A673 (cell line): ENCODE measurements at places on chromosomes 3 and 15. TPM values are rescaled to one million over a fixed set of nuclear protein-coding genes. Genes with fewer than 3 reads are reported as not detected.

CCR8 gene
- not detected in 2 replicates for total RNA-seq

SCG5 gene
- 0.90 and 3.1 TPM in 2 replicates for total RNA-seq

BCL2A1 gene
- not detected in 2 replicates for total RNA-seq

GOLGA8G gene
- not detected in 2 replicates for total RNA-seq

ECT2 gene
- 98.5 and 102 TPM in 2 replicates for total RNA-seq

LARP6 gene
- 53.6 and 57.8 TPM in 2 replicates for total RNA-seq

RGMA gene
- 5.0 and 8.3 TPM in 2 replicates for total RNA-seq

FNDC3B gene
- 43.2 and 50.8 TPM in 2 replicates for total RNA-seq

CFAP91 gene
- 0.68 and 0.75 TPM in 2 replicates for total RNA-seq

CHST13 gene
- 0.35 TPM in 1 of 2 replicates, not detected in the other for total RNA-seq

- H3K27me3 ChIP-seq = no peaks in the 10 kb centered on the region
- no peak overlapping the region for H3K27ac ChIP-seq
- H3K4me3 ChIP-seq = no peak overlapping the region
- no peaks in the 10 kb centered on the region for H3K36me3 ChIP-seq
Observed at GRCh38 chr3:186719945-186720739, 3.0 kb downstream of the KNG1 start.

DNA sequence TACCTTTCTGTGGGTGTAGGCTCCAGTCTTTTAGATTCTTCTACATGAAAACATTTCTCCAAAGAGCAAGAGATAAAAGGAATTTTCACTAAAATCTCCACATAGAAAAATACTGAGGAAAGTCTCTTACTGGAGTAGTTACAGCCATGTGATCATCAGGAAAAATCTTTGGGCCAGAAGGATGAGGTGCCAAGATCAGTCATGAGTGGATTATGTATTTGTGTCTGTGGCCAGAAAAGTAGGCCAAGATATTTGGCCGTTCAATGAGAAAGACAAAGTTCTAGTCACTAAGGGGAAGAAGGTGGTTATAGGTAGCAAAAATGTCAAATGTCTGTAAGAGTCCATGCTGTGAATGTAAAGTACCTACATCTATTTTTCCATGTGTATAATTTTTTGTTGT, 339.3 kb downstream of the NSUN3 start:
- no peak for DNase-seq
- no peaks in the 10 kb centered on the region for H3K27me3 ChIP-seq
- no peaks in the 10 kb centered on the region for H3K4me1 ChIP-seq
- no peak overlapping the region for H3K27ac ChIP-seq
- no peak overlapping the region for H3K4me3 ChIP-seq

DNA sequence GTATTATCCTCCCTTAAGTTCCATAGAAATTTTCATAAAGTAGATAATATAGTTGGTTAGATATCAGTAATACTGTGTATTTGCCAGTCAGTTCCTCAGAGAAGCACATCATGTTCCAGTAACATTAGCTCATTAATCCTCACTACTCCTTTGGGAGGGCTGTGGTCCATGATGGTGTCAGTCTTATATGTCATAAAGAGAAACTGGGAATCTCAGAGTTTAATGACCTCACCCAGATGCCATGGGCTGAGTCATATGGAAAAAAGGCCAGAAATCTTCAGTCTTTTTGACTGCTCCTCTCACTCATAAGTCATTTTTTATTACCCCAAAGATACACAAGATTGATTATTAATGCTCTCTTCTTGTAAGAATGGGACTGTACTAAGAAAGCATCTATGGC, 188.6 kb downstream of the CHL1 start:
- peaks cover 10% of the 10 kb centered on the region for H3K4me1 ChIP-seq
- H3K4me3 ChIP-seq = no peak overlapping the region
- no peak overlapping the region for H3K27ac ChIP-seq

DNA sequence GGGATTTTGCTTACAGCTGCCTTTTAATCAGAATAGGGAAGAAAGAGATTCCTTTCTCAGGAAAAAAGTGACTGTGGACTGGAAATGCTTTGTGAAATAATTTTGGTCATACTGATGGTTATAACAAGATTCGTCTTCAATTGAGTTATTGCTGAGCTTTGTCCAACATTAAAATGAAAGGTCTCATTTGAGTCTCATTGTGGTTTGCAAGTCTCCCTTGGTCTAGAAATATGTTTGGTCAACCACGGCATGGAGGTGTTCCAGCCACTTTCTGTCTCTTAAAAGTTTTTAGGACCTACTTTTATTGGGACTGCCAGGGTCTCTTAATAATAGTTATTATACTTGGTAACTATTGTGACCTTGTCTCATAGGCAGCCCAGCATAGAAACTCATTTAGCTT, 15.3 kb downstream of the FLNB start:
- H3K27me3 ChIP-seq = no peaks in the 10 kb centered on the region
- no peak overlapping the region for H3K4me3 ChIP-seq
- no peak for DNase-seq
- H3K27ac ChIP-seq = no peak overlapping the region
- H3K4me1 ChIP-seq = no peaks in the 10 kb centered on the region

GRCh38 chr3:120093911-120094775, at the start of gene GSK3B:
Gene GSK3B, minus strand, starts transcription at chr3:120094447. Its CDS starts 1,013 bp downstream, at chr3:120093434.
- H3K4me1 ChIP-seq = peaks cover 14% of the 10 kb centered on the region
- H3K4me3 ChIP-seq = peak within 1 kb of the TSS; percentile 81
- H3K27ac ChIP-seq = peak within 1 kb of the TSS; percentile 99
- peak; percentile 92 for DNase-seq

DNA sequence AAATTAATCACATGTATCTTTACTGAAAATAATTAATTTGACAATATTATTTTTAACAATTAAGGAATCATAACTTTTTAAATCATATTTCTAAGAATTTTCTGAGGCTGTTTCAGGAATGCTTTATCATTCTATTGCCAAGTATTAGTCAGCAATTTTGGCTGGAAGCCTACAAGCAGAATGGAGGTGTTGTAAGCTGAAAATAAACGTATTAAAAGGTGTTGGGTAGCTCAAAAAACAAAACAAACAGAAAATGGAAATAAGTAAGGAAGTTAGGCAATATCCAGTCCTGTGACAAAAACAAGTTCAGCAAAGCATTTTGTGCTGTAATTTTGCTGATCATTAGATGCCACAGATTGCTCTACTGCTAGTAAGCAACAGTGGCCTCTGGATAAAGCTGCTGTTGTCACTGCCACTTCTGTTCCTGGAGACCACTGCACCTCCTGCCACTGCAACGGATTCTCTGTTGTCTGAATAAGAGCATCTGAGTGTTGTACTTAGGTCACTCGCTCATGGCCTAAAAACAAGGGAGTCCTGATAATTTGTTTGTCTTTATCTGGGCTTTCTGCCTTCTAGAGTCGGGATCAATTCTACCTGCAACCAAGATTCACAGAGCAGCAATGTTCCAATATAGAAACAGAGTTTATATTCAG, 63.5 kb upstream of the SLITRK3 start:
- no peaks in the 10 kb centered on the region for H3K36me3 ChIP-seq
- no peaks in the 10 kb centered on the region for H3K27me3 ChIP-seq
- H3K4me1 ChIP-seq = no peaks in the 10 kb centered on the region

DNA sequence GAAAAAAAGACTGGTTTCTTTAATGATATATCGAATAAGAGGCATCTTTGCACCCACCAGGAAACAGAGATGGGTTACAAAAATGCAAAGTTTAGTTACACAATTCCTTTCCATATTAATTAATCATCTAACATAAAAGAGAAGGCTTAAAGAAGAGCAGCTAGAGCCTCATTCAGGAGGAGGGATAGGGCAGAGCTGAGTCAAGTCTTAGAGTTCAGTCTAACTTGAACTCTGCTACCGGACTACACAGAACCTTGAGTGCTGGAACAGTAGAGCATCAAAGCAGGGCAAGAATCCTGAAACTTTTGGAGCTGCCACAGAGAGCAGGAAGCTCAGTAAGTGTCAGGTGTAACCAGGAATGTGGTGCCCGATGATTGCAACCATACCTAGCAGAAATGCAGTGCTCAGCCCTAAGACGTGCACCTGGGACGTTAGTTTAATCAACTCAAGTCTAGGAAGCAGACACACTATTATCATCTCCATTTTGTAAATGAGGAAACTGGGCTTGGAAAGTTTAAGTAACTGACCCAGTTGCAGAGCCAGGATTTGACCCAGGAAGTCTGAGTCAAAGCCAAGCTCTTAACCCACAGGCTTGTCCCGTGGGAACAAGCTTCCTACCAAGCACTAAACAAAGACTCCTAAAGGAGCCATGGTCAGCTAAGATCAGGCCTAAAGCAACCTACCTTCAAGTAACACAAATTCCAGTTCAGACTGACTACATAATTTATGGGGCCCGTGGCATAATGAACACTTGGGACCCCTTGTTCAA, 187.4 kb downstream of the FOXP1 start:
- no peaks in the 10 kb centered on the region for H3K36me3 ChIP-seq
- no peak for DNase-seq
- peaks cover 25% of the 10 kb centered on the region for H3K4me1 ChIP-seq
- no peak overlapping the region for H3K4me3 ChIP-seq
- H3K27me3 ChIP-seq = no peaks in the 10 kb centered on the region

DNA sequence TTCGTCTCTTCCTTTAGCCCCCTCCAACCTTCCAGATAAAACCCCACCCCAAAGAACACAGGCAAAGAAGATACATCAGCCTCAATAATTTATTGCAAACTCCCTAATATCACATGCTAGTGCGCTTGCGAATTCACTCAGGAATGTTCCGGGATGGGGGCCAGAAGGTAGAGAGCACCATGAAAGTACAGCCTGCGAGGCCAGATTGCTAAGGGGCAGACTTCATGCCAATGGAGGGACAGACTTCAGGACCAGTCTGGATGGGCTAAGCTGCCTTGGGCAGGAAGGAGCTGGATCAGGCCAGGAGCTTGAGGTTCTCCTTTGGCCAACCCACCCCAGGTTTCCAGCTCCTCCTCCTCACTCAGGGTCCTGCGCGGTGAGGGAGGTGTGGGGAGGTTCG, 13.4 kb downstream of the CIDEC start:
- no peaks in the 10 kb centered on the region for H3K36me3 ChIP-seq
- H3K4me3 ChIP-seq = no peak overlapping the region
- H3K27ac ChIP-seq = no peak overlapping the region
- peaks cover 9% of the 10 kb centered on the region for H3K4me1 ChIP-seq
- no peaks in the 10 kb centered on the region for H3K27me3 ChIP-seq

DNA sequence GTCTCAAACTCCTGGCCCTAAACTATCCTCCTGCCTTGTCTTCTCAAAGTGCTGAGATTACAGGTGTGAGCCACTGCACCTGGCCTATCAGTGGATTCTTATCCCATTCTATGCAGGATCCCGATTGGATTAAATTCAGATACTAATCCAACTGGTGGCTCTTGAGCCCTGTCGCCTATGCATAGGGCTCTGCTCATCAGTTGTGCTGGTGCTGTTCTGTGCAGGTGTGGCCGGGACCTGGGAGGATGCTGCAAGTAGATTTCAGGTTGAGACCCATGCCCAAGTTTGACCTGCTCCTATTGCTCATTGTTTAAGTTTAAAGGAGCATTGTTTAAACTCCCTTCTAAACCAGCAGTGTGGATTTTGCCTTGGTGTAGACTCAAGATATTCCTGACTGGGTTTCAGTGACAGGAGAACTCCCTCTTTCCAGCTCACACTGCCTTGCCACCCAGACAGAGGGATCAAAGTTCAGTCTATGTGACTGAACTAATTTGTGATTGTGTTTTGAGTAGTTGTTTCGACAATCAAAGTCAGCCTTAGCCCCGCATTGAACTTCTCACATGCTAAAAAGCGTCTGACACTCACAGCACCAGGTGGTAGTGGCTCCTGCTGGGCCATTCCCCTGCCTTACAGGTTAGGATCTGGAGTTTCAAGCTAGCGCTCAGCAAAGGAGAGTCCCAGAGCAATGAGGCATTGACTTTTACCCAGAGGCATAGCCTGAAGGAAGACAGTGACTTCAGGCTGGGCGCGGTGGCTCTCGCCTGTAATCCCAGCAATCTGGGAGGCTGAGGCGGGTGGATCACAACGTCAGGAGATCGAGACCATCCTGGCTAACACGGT, 45.0 kb upstream of the PIK3CB start:
- H3K4me1 ChIP-seq = no peaks in the 10 kb centered on the region
- no peak overlapping the region for H3K27ac ChIP-seq
- no peaks in the 10 kb centered on the region for H3K36me3 ChIP-seq
- H3K4me3 ChIP-seq = no peak overlapping the region
- no peak for DNase-seq

GRCh38 chr3:62229211-62229610, 144.1 kb downstream of the FEZF2 start:
- H3K4me3 ChIP-seq = no peak overlapping the region

DNA sequence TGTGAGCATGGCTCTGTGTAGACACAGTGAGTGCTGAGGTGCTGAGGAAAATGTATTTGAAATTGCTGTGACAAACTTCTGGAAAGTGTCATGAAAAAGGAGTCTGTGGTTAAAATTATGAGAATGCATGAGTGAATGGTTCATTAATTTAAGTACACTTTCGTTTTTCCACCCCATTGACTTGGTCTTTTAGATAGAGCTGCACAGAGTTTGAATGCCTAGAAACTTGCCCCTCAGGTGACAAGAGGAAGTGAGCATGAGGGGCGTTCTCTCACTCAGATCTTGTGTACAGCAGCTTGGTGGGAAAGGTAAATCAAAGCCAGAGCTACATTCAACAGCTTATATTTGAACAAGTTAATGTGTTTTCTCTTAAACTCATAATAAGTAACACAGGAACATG, 296.8 kb downstream of the WDR72 start:
- no peak overlapping the region for H3K4me3 ChIP-seq
- no peak for DNase-seq
- no peak overlapping the region for H3K27ac ChIP-seq
- no peaks in the 10 kb centered on the region for H3K27me3 ChIP-seq

- H3K4me3 ChIP-seq = no peak overlapping the region
- peaks cover 17% of the 10 kb centered on the region for H3K4me1 ChIP-seq
- H3K36me3 ChIP-seq = no peaks in the 10 kb centered on the region
- no peak overlapping the region for H3K27ac ChIP-seq
- DNase-seq = no peak
Observed at GRCh38 chr3:157123621-157124020, 36.3 kb downstream of the CCNL1 start.

DNA sequence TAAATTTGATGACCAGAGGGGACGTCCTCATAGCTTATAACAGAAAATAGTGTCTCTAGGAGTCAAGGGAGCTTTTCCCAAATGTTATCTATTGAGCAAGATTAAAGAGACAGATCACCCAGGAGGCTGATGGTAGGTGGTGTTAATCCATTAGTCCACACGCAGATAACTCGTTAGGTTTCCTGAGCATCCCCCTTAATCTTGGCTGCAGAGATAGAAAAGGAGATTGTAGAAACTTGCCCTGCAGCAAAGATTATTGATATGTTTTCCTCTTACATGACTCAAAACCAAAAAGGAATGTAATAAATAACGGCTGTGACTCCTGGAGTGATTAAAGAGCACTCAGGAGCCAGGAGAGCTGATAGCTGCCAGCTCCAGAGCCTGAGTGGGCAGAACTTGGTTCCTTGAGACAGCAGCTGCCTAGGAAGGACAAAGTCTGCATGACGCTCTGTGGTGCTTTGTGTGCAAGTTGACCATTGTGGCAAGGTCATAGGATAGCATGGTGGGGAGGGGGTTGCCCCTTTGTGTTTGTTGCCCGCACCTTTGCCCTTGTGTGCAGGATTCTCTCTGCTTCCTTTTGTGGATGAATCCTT, 234.8 kb downstream of the PTPRG start:
- no peaks in the 10 kb centered on the region for H3K36me3 ChIP-seq
- no peaks in the 10 kb centered on the region for H3K4me1 ChIP-seq
- no peak overlapping the region for H3K27ac ChIP-seq
- H3K4me3 ChIP-seq = no peak overlapping the region

- H3K36me3 ChIP-seq = peaks cover 2% of the 10 kb centered on the region
- no peak overlapping the region for H3K27ac ChIP-seq
Observed at GRCh38 chr15:48802257-48802656, 8.6 kb downstream of the CEP152 start.

- H3K4me3 ChIP-seq = no peak overlapping the region
- H3K36me3 ChIP-seq = no peaks in the 10 kb centered on the region
- no peak for DNase-seq
- H3K4me1 ChIP-seq = no peaks in the 10 kb centered on the region
Observed at GRCh38 chr3:17931131-17931530, 188.7 kb upstream of the TBC1D5 start.

GRCh38 chr3:185824051-185825005, 514 bp downstream of the IGF2BP2 start:
- H3K4me1 ChIP-seq = peaks cover 29% of the 10 kb centered on the region
- peak overlapping the region; percentile 97 for H3K27ac ChIP-seq
- no peaks in the 10 kb centered on the region for H3K36me3 ChIP-seq
- no peaks in the 10 kb centered on the region for H3K27me3 ChIP-seq
